ENCODE measurements at places on chromosomes 13 and 19. TPM values are rescaled to one million over a fixed set of nuclear protein-coding genes. Genes with fewer than 3 reads are reported as not detected.

KCNN1 gene
- total RNA-seq = not detected

PALM3 gene
- not detected for total RNA-seq

FUT6 gene
- not detected for total RNA-seq

TMEM238 gene
- total RNA-seq = 9.3 TPM

ADPRHL1 gene
- 0.12 TPM for total RNA-seq

RAB20 gene
- total RNA-seq = 4.0 TPM

RASGRP4 gene
- total RNA-seq = 3.6 TPM

GRCh38 chr19:791007-791566, 6.2 kb upstream of the PTBP1 start:
- no peaks in the 10 kb centered on the region for H3K36me3 ChIP-seq
- no peak overlapping the region for H3K27ac ChIP-seq
- H3K27me3 ChIP-seq = no peaks in the 10 kb centered on the region
- DNase-seq = no peak

DNA sequence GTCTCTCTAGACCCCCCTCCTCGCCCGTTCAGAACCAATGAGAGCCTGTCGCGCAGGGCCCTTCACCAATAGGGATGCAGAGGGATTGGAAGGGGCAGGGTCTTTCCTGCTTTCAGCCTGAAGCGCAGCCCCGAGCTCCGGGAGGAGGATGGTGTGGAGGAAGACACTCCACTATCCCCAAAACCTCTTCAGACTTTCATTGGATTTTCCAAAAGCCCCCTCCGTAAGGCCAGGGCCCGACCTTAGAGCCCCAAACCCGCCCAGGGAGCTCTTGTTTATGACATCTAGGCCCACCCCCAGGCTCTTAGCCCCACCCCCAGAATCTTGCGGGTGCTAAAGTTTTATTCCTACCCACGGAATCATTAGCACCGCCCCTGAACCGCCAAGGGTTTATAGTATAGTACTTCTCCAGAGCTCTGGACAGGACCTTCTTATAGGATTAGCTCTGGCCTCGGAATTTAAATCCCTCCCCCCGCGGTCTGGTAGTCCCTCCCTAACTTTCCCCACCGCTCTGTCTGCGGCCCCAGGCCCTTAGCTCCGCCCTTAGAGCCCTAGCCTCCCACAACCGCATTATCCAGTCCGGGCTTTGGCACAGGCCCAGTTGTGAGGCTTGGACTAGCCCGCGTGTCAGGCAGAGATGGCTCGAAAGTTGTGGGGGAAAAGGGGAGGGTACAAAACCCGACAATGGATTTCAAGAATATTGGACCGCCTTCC, 6.6 kb upstream of the EML2 start:
- H3K36me3 ChIP-seq = no peaks in the 10 kb centered on the region
- H3K4me3 ChIP-seq = peak overlapping the region; percentile 68
- H3K27me3 ChIP-seq = no peaks in the 10 kb centered on the region
- peak; percentile 68 for DNase-seq
- peaks cover 18% of the 10 kb centered on the region for H3K4me1 ChIP-seq
- H3K27ac ChIP-seq = peak overlapping the region; percentile 37

DNA sequence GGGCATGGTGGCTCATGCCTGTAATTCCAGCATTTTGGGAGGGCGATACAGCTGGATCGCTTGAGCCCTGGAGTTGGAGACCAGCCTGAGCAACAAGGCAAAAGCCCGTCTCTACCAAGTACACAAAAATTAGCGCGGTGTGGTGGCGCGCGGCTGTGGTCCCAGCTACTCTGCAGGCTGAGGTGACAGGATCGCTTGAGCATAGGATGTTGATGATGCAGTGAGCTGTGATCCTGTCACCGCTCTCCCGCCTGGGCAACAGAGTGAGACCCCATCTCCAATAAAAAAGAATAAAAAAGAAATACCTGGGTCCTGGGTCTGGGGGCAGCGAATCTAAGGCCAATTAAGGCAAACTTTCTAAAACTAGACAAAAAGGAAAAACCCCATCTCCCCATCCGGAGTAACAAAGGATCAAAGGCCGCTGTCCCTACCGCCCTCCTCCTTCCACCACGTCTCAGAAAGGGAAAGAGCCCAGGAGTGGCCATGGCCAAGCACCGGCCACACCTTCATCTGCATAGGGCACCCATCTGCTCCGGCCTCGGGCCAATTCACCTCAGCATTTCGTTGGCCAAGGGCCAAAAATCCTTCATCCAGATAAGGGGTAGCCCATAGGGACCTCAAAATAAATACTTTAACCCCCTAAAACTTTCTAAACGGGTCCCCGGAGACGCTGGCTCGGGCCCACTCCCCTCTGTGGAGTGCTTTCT, 851 bp downstream of the ZNF320 start:
- H3K27me3 ChIP-seq = no peaks in the 10 kb centered on the region
- no peaks in the 10 kb centered on the region for H3K36me3 ChIP-seq
- peak overlapping the region; percentile 96 for H3K4me3 ChIP-seq
- no peak for DNase-seq
- H3K4me1 ChIP-seq = peaks cover 4% of the 10 kb centered on the region

DNA sequence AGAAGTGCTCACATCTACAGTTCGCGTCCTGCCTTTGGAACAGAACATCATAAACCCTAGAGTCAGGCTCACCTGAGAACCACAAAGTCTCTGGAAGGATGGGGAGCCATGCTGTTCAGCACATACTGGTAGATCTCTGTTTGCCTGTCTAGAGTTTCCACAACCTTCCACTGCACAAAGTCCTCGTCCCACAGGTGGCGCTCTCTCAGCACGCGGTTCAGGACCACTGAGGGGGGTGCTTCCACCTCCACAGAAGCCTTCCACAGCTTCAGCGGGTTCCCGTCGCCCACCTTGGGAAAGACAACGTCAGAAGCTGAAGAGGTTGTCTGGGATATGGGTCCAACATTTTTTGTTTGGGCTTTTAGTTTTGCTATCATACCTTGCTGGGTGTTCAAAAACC, 93.6 kb downstream of the KL start:
- H3K4me3 ChIP-seq = no peak overlapping the region
- no peaks in the 10 kb centered on the region for H3K27me3 ChIP-seq
- H3K4me1 ChIP-seq = no peaks in the 10 kb centered on the region

DNA sequence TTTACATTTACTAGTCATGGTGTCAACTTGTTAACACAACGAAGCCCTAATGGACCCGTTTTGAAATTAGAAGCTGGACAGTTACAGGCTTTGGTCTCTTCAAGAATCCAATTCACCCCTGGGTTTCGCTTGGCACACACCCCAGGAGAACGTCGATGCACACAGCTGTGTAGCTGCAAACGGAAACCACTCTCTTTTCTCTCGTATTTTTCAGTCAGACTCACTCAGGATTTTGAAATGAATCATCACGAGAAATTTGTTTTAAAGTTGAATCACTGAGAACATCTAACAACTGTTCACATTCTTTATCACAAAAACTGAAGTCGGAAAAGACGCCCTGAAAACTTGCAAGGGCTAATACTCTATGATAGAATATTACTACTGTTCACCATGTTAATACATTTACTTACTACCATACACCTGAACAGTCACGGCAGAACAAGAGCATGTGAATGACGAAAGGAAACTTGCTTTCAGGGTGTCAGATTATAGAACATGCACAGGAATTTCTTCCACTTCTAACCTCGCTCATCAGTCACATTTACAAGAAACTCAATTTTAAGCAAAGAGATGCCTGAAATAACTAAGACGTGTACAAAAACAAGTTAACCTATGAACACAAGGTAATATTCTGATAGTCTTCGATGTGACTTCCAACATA, 4.7 kb downstream of the PNMA8A start:
- no peaks in the 10 kb centered on the region for H3K4me1 ChIP-seq
- H3K4me3 ChIP-seq = no peak overlapping the region
- no peaks in the 10 kb centered on the region for H3K27me3 ChIP-seq
- DNase-seq = no peak
- no peak overlapping the region for H3K27ac ChIP-seq
- no peaks in the 10 kb centered on the region for H3K36me3 ChIP-seq

DNA sequence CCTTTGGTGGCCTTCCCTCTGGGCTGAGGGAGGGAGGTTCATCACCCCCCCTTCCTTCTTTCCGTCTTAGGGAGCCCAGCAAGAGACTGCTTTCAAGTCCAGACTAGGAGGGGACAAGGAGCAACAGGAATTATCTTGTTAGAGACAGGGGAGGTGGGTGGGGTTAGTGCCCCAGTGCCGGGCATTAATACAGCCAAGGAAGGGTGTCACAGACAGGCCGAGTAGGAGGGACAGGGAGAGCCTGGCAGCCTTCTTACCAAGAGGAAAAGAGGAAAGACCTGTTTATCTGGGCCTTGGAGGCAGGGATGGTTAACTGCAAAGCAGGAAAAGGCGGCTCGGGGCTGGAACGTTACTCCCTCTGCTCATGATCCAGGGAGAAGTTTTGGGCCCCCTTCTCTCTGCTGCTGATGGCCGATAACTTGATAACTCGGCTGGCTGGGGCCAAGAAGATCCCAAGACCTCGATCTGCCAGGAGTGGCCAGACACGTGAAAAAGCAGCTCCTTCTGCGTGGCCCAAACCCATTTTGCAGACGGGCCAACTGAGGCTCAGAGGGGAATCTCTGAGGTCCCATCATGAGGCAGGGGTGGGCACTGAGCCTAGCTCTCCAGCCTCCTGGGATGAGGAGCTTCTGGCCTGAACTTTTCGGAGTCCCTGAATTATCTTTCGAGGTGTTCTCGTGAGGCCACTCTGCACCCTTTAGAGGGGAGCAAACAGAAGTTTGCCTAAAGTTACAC, 79.3 kb downstream of the PTPRS start:
- DNase-seq = no peak
- H3K4me1 ChIP-seq = no peaks in the 10 kb centered on the region
- H3K4me3 ChIP-seq = no peak overlapping the region
- H3K27ac ChIP-seq = no peak overlapping the region
- no peaks in the 10 kb centered on the region for H3K36me3 ChIP-seq
- H3K27me3 ChIP-seq = no peaks in the 10 kb centered on the region

DNA sequence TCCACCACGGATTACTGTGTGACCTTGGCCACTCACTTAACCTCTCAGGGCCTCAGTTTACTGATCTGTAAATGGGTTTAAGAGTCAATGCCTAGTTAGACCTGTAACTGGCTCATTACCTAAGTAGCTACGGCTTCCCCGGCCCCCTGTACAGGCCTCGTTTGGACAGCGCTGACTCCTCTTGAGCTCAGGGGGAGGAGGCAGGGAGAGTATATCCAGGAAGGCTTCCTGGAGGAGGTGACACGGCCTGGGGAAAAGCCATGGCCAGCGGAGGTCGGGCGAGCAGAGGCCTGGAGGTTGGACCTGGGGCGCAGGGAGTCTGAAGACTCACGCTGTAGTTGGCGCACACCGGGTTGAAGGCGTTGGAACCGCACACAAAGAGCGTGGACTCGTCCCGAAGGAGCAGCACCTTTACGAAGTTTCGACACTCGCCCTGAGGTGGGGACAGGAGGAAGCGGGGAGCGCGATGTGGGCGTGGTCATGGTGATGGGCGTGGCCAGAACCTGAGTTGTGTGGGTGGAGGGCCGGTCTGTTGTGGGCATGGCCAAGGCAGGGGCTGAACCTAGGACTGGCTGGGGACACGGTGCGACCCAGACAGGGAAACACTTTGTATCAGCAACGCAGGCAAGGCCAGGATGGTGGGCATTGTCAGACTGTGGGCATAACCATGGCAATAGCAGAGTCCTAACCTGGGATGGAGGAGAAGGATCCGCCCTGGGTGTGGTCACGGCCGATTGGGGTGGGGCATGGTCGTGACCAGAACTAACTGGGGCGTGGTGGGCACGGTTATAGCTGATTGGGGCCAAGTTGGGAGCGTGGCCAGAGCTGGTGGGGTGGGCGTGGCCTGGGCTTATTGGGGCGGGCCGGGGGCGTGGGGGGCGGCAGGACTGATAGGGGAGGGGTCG, 3.6 kb downstream of the SEMA6B start:
- H3K4me1 ChIP-seq = no peaks in the 10 kb centered on the region
- no peak overlapping the region for H3K4me3 ChIP-seq
- H3K27ac ChIP-seq = no peak overlapping the region
- no peak for DNase-seq
- H3K36me3 ChIP-seq = no peaks in the 10 kb centered on the region

GRCh38 chr13:51811920-51812451, 8.0 kb upstream of the DHRS12 start:
- H3K4me3 ChIP-seq = no peak overlapping the region
- H3K4me1 ChIP-seq = peaks cover 44% of the 10 kb centered on the region
- peak overlapping the region; percentile 41 for H3K27ac ChIP-seq
- no peaks in the 10 kb centered on the region for H3K36me3 ChIP-seq
- no peak for DNase-seq

DNA sequence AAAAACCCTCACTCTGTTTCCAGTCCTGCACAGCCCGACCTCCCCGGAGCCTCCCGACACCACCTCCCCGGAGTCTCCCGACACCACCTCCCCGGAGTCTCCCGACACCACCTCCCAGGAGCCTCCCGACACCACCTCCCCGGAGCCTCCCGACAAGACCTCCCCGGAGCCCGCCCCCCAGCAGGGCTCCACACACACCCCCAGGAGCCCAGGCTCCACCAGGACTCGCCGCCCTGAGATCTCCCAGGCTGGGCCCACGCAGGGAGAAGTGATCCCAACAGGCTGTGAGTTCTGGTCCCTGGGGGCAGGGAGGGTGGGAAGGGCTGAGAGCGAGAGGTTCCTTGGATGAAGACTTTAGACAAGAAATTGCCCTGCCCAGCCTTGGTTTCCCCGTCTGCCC, 5.4 kb downstream of the MADCAM1 start:
- peaks cover 4% of the 10 kb centered on the region for H3K4me1 ChIP-seq
- H3K4me3 ChIP-seq = no peak overlapping the region
- peaks cover 6% of the 10 kb centered on the region for H3K27me3 ChIP-seq
- no peaks in the 10 kb centered on the region for H3K36me3 ChIP-seq
- no peak for DNase-seq
- no peak overlapping the region for H3K27ac ChIP-seq

DNA sequence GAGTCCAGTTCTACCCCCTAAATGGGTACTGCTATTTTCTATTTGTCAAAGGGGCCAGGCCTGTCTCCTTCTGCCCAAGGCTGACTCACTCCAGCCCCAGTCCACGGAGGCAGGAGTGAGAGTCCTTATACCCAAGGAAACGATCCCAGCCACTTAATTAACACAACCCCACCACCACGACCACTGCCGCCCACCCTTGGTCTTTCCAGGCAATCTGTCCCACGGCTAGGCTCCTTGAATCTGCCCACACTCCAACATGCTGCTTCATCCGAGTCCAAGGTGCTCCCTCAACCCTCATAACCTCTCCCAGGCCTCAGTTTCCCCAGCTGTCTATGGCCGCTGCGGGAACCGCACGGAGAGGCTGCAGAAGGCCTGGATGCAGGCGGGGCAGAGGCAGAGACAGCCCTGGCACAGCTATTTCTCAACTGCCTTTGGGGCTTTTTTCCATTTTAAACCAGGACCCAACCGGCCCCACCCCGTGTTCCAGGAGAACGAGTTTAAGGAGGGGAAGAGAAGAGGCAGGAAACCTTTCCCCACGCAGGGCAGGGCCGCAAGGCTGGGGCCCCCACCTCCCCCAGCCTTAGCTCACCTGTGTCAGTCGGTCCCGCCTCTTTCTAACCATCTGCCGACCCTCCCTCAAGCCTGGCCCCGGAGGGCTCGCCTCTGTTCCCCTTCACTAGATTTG, 746 bp downstream of the RAB3D start:
- H3K4me3 ChIP-seq = peak overlapping the region; percentile 75
- peaks cover 28% of the 10 kb centered on the region for H3K4me1 ChIP-seq
- no peak for DNase-seq

GRCh38 chr19:1756705-1757465, 3.6 kb downstream of the ONECUT3 start:
- no peak overlapping the region for H3K4me3 ChIP-seq
- H3K27me3 ChIP-seq = peaks cover 18% of the 10 kb centered on the region
- H3K27ac ChIP-seq = no peak overlapping the region
- H3K4me1 ChIP-seq = no peaks in the 10 kb centered on the region
- H3K36me3 ChIP-seq = no peaks in the 10 kb centered on the region

GRCh38 chr19:45005787-45006186, 4.5 kb downstream of the RELB start:
- no peak overlapping the region for H3K4me3 ChIP-seq
- no peak for DNase-seq
- H3K36me3 ChIP-seq = no peaks in the 10 kb centered on the region
- no peaks in the 10 kb centered on the region for H3K27me3 ChIP-seq
- H3K4me1 ChIP-seq = peaks cover 8% of the 10 kb centered on the region

All from naive thymus-derived CD4-positive, alpha-beta T cell (primary cell).